Tibial nerve (tissue), 4 donors: ENCODE measurements at places on chromosomes 13 and 19.

- H3K36me3 ChIP-seq, result no peaks in the 10 kb centered on the region
- DNase-seq, result no peak
- no peaks in the 10 kb centered on the region for H3K4me1 ChIP-seq
- H3K4me3 ChIP-seq, result no peak overlapping the region
- no peak overlapping the region for H3K27ac ChIP-seq
Observed at GRCh38 chr19:27872370-27872769, 1340.6 kb downstream of the UQCRFS1 start.

DNA sequence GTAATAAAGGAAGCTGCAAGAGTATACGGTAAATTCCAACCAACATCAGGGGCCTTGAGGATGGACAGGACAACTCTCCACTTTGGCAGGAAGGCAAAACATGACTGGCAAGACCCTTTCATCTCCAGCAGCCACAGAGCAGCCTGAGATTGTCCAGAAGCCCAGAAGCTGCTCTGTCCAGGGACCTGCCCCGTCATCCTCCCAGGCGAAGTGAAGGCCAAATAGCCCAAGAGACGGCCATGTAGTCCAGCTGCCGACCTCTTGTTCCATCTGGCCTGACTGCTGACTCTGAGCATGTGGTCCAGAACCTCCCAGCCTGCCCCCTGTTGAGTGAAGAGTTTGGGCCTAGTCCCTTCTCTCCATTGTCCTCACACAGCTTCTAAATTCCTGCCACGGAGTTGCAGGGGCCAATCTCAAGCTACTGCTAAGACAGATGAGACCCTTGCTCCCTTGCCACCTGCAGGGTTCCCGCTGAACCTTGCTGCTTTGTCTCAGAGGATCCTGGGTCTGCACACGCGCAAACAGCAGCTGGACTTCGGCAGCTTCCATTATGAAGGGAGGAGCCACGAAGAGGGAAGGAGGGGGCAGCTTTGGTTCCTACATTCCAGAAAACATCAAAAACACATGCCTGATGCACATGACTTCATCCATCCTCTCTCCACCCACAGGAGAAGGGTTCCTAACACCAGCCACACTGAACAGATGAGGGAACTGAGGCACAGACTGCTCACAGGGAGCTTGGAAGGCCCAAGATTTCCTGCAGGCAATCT lies 196.9 kb downstream of the KATNAL1 start:
- no peak for DNase-seq
- no peaks in the 10 kb centered on the region for H3K36me3 ChIP-seq
- H3K27me3 ChIP-seq, result no peaks in the 10 kb centered on the region
- H3K27ac ChIP-seq, result no peak overlapping the region
- no peak overlapping the region for H3K4me3 ChIP-seq

DNA sequence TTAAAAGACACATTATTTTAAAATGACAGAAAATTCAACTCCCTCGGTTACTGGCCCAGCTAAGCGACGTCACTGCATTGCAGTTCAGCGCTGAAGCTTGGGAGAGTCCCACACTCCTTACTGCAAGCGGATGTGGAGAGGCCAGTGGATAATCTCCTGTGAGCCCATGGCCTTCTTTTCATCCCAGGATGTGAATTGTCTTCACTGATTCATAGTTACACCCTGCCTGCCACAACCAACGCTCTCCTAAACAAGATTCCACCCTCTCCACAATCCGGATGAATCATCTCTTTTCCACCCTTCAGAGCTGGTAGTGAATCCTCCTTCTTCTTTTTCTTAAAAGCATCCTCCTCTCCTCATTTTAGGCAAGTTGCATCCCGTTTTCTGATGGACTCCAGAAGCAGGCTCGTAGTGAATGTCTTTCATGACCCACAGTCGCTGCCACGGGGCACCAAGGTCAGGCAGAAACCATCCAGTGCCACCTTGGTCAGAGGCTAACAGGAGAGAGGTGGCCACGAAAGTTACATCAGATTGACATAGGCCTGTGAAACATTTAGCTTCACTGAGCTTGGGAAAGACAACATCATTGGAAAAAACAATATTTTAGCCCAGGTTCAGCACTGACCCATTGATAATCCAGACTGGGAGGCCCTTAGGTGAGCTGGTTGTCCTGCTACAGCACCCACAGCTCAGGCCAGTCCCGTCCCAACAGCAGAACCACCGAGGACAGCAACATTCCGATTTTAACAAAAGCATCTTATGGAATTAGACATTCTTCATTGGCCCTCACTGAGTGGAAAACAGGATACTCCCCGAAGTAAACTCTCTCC lies 2.0 kb downstream of the GJB2 start:
- H3K4me3 ChIP-seq, result no peak overlapping the region
- H3K27me3 ChIP-seq, result peaks cover 41% of the 10 kb centered on the region
- H3K4me1 ChIP-seq, result no peaks in the 10 kb centered on the region
- DNase-seq, result no peak

GRCh38 chr13:80866921-80867320 lies 526.0 kb upstream of the SPRY2 start:
- H3K4me3 ChIP-seq, result no peak overlapping the region
- H3K4me1 ChIP-seq, result no peaks in the 10 kb centered on the region
- DNase-seq, result no peak
- no peaks in the 10 kb centered on the region for H3K36me3 ChIP-seq
- H3K27me3 ChIP-seq, result no peaks in the 10 kb centered on the region

DNA sequence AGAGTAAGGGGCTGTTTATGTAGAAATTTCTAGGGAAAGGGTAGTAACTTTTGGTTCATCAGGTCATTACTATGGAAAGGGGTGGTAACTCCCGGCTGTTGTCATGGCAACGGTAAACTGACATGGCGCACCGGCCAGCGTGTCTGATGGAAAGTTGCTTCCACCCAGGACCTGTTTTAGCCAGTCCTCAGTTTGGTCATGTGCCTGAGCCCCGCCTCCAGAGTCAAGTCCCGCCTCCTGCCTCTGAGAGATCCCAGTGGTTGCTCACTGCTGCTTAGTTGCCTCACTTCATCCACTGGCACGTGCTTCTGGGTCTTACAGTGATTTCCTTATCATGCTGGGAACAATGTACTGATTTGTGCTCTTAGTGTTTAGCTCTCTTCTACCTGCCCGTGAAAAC lies 455.2 kb upstream of the ZNF507 start:
- H3K4me3 ChIP-seq, result no peak overlapping the region
- H3K36me3 ChIP-seq, result no peaks in the 10 kb centered on the region
- DNase-seq, result no peak

- no peak overlapping the region for H3K27ac ChIP-seq
- DNase-seq, result no peak
- no peaks in the 10 kb centered on the region for H3K27me3 ChIP-seq
- H3K4me3 ChIP-seq, result no peak overlapping the region
Observed at GRCh38 chr19:426725-427445, 17.9 kb upstream of the C2CD4C start.

GRCh38 chr13:25927363-25927762 lies 124.5 kb downstream of the SHISA2 start:
- no peak overlapping the region for H3K27ac ChIP-seq
- no peaks in the 10 kb centered on the region for H3K27me3 ChIP-seq
- DNase-seq, result no peak
- H3K36me3 ChIP-seq, result no peaks in the 10 kb centered on the region
- no peak overlapping the region for H3K4me3 ChIP-seq

DNA sequence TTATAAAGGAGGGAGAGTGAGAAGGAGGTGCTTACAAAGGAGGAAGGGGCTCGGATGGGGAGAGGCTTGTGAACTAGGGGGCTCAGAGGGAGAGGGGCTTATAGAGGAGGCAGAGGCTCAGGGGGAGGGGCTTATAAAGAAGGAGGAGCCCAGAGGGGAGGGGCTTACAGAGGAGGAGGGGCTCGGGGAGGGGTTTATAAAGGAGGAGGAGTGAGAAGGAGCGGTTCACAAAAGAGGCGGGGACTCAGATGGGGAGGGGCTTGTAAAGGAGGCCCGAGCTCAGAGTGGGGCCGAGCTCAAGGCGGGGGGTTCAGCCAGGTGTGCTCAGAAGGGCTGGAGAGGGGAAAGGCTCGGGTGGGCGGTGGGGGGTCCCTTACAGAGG lies 500 bp downstream of the SMIM24 start:
- no peak overlapping the region for H3K4me3 ChIP-seq
- peaks cover 64% of the 10 kb centered on the region for H3K27me3 ChIP-seq
- DNase-seq, result no peak
- H3K27ac ChIP-seq, result peak overlapping the region; percentile 64

GRCh38 chr13:107531180-107531579 lies 684.2 kb downstream of the LIG4 start:
- H3K4me3 ChIP-seq, result no peak overlapping the region
- H3K27ac ChIP-seq, result no peak overlapping the region
- no peak for DNase-seq
- H3K27me3 ChIP-seq, result no peaks in the 10 kb centered on the region

DNA sequence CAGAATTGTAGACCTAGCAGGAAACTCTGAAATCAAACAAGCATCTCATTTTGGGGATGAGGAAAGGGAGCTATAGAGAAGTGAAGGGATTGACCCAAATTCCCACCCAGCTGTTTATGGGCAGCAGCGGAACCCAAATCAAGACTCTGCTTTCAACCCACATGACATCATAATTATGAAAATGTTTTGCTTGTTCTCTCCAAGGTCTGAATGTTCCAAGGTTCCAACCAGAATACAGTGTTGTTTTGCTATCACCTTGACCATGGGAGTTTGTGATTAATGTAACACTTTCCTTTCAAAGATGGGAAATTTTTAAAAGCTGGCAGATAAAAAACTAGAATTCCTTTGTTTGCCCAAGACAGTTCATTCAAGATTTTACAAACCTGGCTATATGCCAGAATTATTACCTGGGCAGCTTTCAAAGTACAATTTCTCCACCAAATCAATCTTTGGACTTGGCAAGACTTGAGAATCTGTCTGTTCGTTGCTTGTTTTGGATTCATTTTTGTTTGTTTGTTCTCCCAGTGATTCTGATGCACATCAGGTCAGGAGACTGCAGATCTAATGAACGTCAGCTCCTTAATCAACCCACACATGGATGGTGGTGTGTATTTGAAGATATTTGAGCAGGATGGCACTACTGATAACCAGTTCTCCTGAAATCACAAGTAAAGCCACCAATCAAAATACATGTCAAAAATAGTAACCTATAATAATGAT lies 322.7 kb downstream of the FOXO1 start:
- peaks cover 16% of the 10 kb centered on the region for H3K4me1 ChIP-seq
- no peaks in the 10 kb centered on the region for H3K27me3 ChIP-seq
- H3K27ac ChIP-seq, result peak overlapping the region; percentile 71
- no peak for DNase-seq
- no peak overlapping the region for H3K4me3 ChIP-seq
- no peaks in the 10 kb centered on the region for H3K36me3 ChIP-seq

DNA sequence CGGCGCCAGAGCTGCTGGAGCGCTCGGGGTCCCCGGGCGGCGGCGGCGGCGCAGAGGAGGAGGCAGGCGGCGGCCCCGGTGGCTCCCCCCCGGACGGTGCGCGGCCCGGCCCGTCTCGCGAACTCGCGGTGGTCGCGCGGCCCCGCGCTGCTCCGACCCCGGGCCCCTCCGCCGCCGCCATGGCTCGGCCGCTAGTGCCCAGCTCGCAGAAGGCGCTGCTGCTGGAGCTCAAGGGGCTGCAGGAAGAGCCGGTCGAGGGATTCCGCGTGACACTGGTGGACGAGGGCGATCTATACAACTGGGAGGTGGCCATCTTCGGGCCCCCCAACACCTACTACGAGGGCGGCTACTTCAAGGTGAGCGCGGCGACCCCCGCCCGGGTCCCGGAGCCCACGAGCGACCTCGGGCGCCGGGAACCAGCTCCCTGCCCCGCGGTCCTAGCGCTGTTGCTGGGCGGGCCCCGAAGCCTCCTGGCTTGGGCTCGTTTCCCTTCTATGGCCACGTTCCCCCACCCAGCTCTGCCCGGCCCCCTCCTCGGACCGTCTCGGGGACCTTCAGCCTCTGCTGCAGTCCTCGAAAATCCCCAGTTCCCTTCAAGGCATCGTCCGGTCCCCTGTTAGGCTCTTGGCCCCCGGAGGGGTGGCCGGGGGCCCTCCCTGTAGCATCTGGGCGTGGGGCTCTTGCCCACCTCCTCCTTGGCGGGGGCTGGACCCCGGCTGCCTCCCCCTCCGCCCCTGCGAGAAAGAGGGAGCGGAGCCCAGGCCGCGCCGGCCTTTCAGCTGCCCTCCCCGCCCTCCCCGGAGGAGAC lies at the start of gene CDC34:
TSS of gene CDC34 (plus strand) at position 8 of the 808 bp plus-strand sequence. CDS start at position 180, 172 bp downstream.
- peak within 1 kb of the TSS; percentile 96 for H3K27ac ChIP-seq
- H3K36me3 ChIP-seq, result peaks cover 2% of the 10 kb centered on the region
- no peak for DNase-seq
- H3K4me3 ChIP-seq, result peak within 1 kb of the TSS; percentile 100
- peaks cover 22% of the 10 kb centered on the region for H3K4me1 ChIP-seq
- peaks cover 6% of the 10 kb centered on the region for H3K27me3 ChIP-seq

DNA sequence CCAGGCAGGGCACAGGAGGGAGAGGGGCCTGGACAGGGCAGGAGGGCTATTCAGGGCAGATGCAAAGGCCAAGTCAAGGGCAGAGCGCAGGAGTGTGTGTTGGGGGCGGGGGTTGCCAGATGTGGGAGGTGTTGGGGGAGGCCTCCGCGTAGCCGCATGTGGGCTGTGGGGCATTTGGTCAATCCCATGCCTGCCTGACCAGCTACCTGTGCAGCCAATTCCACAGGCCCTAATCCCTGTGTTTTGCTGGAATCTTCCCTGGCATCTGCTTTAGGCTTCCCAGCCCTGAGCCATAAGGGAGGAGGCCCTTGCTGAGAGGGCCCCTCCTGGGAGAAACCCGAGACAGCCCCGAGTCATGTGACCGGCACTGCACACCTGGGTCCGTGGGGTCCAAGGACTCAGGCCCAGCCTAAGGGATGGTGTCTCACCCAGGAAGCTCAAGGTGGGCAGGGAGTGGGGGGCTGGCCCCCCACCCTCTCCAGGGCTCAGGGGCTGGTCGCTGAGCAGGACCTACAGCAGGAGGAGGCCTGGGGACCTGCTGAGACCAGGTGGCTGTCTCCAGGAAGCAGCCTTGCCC lies 20.3 kb downstream of the RFX1 start:
- no peak overlapping the region for H3K4me3 ChIP-seq
- H3K4me1 ChIP-seq, result no peaks in the 10 kb centered on the region
- DNase-seq, result no peak

DNA sequence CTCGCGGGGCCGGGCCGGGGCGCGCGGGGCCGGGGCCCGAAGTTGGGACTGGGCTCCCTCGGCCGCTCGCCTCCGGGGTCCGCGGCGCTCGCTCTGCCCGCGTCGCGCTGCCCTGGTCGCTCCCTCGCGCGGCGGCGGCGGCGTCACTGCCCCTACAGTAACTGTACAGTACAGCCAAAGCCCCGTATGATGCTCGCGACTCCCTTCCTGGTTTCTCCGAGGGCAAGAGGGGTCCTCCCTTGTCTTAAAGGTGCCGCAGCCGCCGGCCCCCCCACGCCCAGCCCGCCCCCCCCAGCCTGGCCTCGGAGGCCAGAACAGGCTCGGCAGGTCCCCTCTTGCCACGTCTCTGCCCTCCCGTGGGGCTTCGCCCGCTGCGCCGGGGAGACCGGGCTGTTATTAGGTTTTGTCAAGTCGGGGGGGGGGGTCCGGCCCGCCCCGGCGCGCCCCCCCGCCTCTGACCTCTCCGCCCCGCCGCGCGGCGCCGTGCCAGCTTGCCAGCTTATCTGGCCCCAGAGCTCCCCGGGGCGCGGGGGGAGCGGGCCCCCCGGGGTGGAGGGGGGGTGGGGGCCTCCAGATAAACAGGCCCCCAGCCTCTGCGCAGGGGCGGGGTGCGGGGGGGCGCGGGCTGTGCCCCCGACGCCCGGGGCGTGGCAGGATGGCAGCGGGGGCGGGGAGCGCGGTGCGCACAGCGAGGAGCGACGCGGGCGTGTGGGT lies at the start of gene ZBTB7A:
TSS of gene ZBTB7A (minus strand) at position 218 of the 714 bp plus-strand sequence. CDS start 11,667 bp downstream, outside the sequence.
- H3K4me3 ChIP-seq, result peak within 1 kb of the TSS; percentile 95
- no peaks in the 10 kb centered on the region for H3K36me3 ChIP-seq
- H3K27me3 ChIP-seq, result no peaks in the 10 kb centered on the region
- peak; percentile 77 for DNase-seq
- H3K4me1 ChIP-seq, result peaks cover 31% of the 10 kb centered on the region

GRCh38 chr19:39417463-39418181 lies 5.2 kb downstream of the PLEKHG2 start:
- no peak overlapping the region for H3K4me3 ChIP-seq
- no peaks in the 10 kb centered on the region for H3K36me3 ChIP-seq
- no peaks in the 10 kb centered on the region for H3K4me1 ChIP-seq
- H3K27ac ChIP-seq, result peak overlapping the region; percentile 95
- no peaks in the 10 kb centered on the region for H3K27me3 ChIP-seq
